ENCODE measurements at places on chromosomes 3 and 15.

DNA sequence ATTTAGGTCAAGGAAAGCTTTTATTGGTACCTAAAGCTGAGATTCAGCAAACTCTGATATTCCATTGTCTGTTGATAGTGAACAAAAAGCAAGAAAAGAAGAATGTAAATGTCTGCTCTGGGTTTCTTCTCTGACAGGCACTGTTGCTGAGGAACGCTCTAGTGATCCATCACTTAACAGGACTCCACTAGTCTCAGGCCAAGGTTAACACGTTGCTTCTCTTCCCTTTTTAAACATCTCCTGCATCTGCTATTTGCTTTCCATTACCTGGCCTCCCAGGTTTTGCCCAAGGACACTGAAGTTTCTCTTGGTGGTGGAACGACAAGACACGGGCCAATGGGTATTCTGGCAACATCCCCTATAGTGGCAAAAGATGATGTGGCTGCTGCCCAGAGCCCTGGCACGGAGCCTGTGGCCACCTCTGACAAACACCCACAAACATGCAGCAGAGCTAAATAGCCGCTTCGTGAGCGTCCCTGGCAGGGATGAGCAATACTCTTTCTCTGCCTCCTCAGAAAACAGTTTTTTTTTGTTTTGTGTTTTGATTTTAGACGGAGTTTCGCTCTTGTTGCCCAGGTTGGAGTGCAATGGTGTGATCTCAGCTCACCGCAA, 97.8 kb upstream of the AKAP13 start:
- no peak for DNase-seq

DNA sequence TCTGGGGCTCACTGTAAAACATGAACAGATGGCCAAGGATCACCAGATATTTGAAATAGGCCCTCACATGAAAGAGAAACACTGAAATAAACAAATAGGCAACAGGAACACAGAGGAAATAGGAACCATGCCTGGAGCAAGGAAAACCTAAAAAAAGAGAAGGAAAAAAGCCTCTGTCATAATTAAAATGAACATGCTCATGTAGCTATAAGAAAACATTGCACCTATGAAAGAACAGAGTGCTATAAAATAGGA, 102.4 kb downstream of the RAB11A start:
- DNase-seq, result no peak

- DNase-seq, result no peak
Measured at GRCh38 chr15:101255051-101255395, 3.2 kb upstream of the CHSY1 start.

- no peak for DNase-seq
Measured at GRCh38 chr15:92629276-92629974, 26.1 kb downstream of the FAM174B start.

DNA sequence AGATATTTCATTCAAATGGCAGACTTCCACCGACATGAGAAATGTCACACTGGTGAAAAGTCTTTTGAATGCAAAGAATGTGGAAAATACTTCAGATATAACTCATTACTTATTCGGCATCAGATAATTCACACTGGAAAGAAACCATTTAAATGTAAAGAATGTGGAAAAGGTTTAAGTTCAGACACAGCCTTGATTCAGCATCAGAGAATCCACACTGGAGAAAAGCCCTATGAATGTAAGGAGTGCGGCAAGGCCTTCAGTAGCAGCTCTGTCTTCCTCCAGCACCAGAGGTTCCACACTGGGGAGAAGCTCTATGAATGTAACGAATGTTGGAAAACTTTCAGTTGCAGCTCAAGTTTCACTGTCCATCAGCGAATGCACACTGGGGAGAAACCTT, 8.6 kb upstream of the ZNF621 start:
- DNase-seq, result no peak

GRCh38 chr15:48516121-48516520, 129.4 kb downstream of the FBN1 start:
- no peak for DNase-seq

GRCh38 chr3:120820748-120821147, 78.2 kb downstream of the GTF2E1 start:
- no peak for DNase-seq

GRCh38 chr3:165946360-165946759, 109.1 kb upstream of the BCHE start:
- DNase-seq, result no peak

- DNase-seq, result no peak
Measured at GRCh38 chr3:147851062-147851461, 441.9 kb downstream of the ZIC1 start.

DNA sequence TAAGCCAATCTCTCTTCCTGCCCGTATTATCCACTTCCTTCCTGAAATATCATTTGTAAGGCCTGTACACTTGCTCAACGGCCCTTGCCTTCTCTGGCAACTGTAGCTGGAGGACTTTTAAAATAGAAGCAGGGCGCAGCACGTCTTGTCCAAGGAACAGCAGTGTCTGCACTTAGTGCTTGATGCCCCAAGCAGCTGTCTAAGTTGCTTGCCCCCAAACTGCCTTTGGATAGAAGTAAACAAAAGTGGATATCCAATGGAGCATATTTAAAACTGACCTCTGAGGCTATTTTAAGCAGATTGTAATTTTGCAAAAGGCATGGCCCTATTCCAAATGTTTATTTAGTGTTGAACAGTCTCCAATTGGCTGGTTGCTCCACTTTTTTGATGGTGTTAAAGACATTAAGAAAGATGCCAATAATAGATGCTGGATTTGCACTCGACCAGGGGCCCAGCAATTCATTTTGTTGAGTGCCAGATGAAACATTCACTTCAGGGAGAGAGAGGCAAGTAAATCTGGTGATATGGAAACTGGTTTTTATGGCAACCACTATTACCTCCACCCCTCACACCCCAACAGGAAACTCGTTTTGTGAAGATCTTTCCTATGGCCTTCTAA, 526.8 kb upstream of the TBL1XR1 start:
- DNase-seq, result peak; percentile 49

DNA sequence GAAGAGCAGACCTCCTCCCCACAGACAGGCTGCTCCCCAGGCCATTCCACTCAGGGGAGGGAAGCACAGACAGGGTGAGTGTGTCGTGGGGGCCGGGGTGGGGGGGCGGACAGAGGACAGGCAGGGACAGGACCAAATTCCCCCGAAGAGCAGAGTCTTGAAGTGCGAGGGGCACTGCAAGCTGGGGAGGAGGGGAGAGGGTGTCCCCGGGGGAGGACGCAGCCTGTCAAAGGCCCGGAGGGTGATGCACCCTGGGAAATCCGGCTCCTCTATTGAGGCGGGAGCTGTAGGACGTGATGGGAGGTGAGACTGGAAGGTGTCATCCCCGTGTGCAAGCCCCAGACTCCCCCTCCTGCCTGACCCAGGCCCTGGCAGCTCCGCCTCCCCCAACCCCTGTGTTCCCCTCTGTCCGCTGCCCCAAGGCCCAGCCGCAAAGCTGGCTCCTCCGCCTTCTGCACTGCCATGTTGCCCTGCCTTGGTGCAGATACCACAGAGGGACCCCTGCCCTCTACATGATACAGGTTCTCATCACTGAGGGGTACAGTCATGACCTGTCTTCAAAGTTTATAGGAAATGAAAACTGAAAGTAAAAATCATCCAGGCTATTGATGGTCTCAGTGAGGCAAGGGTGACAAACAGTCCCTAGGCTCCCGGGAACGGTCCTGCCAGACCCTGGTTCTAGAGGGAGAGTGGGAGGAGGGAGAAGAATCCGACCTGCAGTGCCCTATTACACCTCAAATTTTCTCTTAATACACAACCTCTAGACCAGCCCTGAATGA, 76.3 kb upstream of the IQSEC1 start:
- no peak for DNase-seq

DNA sequence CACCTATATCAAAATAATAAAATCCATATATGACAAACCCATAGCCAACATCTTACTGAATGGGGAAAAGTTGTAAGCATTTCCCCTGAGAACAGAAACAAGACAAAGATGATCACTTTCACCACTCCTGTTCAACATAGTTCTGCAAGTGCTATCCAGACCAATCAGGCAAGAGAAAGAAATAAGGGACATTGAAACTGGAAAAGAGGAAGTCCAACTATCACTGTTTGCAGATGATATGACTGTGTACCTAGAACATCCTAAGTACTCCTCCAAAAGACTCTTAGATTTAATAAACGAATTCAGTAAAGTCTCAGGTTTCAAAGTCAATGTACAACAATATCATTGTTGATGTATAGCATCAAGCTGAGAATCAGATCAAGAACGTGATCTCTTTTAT, 35.6 kb upstream of the FGF7 start:
- DNase-seq, result no peak

DNA sequence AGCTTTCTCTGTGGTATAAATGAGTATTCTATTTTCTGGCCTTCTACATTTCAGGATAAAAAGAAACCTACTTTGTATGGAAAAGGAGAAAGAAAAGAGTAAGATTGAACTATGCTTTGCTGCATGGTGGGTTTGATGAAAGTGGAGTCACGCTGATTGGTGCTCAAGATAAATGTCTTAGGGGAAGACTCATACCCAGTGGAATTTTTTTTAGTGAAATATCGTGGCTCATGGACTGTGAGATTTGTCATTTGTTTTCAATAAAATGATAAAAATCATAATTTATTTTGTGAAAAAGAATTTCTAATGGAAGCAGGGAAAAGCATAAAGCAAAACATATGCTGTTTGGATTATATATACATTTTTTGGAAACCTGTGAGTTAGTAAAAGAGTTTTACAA, 292.5 kb downstream of the ZPLD1 start:
- no peak for DNase-seq

DNA sequence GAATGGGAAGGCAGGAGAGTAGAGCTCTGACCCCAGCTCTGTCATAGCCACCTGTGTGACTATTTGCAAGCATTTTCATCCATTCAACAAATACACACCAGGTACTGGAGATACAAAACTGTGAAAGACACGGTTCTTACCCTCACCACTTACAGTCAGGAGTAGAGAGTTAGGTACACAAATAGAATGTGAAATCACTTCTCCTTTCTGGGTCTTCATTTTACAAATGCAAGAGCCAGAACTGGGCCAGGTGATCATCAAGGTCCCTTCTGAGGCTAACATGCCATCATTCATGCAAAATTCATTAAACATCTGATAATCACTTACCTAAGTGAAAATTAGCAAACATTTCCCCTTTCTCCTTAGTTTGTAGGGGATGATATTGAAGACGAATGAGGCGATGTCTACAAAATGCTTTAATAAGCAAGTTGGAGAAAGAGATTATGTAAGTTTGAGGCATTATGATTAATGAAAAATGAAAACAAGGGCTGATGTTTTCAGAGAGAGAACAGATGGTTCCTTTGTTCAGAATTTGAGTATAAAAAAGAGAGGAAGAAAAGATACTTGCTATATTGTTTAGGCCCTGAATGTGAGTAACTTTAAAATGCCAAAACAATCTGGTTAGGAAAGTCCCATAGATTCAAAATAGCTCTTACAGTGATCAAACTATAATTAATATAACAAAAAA, 88.6 kb downstream of the LPP start:
- no peak for DNase-seq

- DNase-seq, result no peak
Measured at GRCh38 chr3:89038869-89039268, 68.6 kb upstream of the EPHA3 start.

- no peak for DNase-seq
Measured at GRCh38 chr3:67691926-67692325, 37.5 kb upstream of the SUCLG2 start.

DNA sequence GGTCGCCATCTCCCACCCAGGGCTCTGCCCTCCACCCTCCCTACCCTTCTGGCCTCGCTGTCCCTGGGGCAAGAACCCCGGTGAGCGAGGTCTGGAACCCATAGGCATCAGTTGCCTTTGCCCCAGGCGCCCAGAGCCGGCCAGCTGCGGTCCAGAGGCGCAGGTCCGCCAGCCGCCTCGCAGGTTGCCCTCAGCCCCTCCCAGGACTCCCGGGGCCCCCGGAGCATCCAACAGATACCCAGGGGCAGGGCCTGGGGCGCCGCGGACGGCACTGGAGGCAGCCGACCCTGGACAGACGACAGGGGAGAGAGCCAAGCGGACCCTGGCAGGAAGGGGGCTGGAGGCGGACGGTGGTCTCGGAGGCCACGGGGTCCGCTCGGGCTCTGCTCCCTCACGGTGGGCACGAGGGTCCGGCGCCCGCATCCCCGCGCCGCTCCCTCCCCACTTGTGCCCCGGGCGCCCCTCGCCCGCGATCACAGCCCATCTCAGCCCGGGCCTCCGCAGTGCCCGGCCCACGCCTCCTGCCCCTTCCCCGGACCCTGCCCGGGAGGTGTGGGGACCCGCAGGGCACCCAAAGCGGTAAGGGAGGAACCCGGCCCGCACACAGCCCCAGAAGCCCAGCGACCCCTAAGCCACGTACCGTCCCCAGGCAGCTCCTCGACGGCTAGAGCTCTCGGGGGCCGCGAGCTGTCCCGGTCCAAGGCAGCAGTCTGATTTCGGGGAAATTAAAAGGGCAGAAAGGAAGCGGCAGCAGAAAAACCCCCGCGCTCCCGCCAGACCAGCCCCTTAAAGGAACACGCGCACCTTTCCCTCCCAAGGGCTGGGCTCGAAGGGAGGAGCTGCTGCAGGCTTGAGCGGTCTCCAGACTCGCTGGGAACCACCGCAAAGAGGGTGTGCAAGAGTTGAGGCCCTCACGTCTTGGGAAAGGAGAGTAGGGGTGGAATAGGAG, at the start of gene HAPLN3:
Gene HAPLN3, minus strand, starts transcription at position 726 of the 949 bp plus-strand sequence. CDS start 8,246 bp downstream, outside the sequence.
- DNase-seq, result no peak

DNA sequence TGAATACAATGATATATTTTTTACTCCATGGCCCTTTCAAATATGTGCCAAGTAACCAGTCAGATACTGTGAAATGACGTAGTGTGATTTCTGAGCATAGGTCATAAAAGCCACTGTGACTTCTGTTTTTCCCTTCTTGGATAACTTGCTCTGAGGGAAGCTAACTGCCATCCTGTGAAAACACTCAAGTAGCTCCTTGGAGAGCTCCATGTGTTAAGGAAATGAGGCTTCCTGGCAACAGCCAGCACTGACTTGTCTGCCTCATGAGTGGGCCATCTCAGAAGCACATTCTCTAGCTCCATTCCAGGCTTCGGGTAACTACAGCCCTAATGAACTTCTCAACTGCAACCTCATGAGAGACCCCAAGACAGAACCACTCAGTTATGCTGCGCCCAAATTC, 9.5 kb upstream of the CCDC80 start:
- DNase-seq, result no peak

GRCh38 chr15:38021259-38021658, 86.8 kb downstream of the TMCO5A start:
- no peak for DNase-seq

DNA sequence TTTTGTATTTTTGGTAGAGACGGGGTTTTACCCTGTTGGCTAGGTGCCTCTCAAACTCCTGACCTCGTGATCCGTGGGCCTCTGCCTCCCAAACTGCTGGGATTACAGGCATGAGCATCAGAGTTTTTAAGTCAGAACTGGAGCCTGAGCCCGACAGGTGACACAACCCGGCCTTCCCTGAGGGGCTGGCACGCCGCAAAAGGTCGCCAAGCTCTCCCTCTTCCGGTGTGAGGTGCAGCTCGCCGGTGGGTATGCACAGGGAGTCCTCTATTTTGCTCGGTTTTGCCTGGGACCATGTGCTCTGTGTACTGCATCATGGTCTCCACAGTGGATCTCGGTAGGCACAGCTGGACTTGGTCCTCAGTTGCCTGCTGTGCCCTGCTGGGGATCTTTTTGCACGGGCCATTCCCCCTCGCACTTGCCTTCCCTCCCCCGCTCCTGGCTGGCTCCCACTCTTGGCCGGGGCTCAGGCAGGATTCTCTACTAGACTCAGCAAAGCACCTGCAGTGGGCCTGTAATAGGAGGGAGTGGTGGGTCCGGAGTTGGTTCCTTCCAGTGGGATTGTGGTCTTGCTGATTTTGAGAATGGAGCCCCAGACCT, 101.2 kb upstream of the KLF13 start:
- no peak for DNase-seq

- no peak for DNase-seq
Measured at GRCh38 chr3:197376735-197377555, 78.5 kb upstream of the DLG1 start.

GRCh38 chr3:157360044-157360443, 76.6 kb upstream of the PTX3 start:
- DNase-seq, result no peak

All from KG1 (cell line).